Skin of body (tissue), 3 donors: ENCODE measurements at places on chromosomes 6 and 20. TPM values are rescaled to one million over a fixed set of nuclear protein-coding genes. Genes with fewer than 3 reads are reported as not detected.

DNA sequence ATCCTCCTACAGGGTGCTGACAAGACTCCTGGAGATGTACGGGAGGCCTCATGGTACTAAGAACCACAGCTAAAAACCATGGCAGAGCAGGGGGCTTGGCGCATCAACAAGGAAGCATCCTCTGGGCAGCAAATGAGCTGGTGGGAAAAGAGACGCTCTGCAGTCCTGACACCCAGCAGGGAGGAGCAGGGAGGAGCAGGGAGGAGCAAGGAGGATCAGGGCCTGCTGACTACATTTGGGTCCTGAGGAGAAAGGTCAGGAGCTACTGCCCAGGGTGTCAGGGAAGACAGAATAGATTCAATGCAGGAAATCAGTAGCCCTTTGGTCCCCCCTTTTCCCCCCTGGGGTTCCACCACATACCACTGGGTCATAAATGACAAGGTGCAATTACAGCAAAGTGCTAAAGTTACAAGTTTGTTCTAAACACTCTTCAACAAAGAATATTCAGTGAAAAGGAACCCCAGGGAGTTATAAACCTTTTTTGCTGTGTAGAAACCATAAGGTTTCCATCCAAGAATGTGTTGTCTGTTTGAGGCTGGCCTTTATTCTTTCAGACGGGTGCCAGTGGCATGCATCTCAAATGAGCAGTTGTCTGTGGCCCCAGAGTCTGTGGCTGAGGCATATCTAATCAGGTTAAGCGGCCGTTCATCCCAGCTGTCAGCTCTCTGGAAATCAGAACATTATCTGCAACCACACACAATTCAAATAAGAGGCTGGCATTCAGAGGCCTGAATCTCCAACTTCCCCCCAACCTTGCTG, 325.0 kb downstream of the CDC5L start:
- no peak for DNase-seq

GRCh38 chr20:58099291-58099935, 129.0 kb downstream of the ANKRD60 start:
- DNase-seq, result no peak

DNA sequence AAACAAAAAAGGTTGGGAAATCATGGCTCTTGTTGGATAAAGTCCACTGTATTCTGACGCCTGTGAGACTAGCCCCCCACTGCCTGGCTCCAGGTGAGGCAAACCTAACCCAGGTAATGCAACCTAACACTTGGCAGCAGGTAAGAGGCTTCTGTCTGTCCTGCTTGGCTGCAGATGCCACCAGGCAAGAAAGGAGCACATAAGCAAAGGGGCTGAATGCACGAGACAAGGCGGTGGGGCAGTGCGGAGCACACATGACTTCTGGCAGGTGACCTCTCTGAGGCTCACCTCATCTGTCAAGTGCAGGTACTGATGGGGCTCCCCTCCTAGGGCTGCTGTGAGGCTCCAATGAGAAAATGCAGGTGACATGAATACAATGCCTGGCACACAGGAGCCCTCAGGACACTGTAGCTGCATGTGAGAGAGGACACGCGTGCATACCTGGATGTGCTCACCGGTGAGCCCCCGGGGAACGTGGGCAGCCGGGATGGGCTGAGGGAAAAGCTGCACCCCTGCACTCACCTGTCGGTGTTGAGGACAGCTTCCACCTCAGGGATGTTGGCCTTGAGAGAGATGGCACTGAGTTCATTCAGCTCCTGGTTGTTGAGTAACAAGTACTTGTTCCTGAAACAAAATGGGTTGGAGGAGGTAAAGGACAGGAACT, 54.1 kb downstream of the MYH7B start:
- no peak for DNase-seq

- no peak for DNase-seq
Observed at GRCh38 chr6:134529921-134530320, 212.0 kb upstream of the SGK1 start.

DNA sequence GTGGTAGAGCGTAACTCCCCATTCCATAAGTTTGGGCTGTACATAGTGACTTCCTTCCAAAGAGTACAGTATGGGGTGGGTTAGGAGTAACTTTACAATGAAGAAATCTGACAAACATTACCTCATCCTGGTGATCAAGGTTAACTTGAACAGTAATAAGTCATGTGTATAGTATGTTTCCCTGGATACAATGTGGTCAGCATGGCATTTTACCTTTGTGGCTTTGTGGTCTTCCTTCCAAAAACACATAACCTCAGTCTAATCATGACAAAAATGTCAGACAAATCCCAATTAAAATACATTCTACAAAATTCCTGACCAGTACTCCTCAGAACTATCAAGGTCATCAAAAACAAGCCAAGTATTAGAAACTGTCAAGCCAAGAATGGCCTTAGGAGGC, 225.1 kb downstream of the UBE3D start:
- DNase-seq, result no peak

FAM120B gene
- total RNA-seq, result 19.2 TPM

TRIM38 gene
- total RNA-seq, result 8.7 TPM

ZNF165 gene
- total RNA-seq, result 1.3 TPM

PCSK2 gene
- total RNA-seq, result 2.2 TPM

GPX5 gene
- total RNA-seq, result not detected
